T-helper 17 cell (primary cell): ENCODE measurements at places on chromosomes 4 and X. TPM values are rescaled to one million over a fixed set of nuclear protein-coding genes. Genes with fewer than 3 reads are reported as not detected.

The DOK7 gene
- total RNA-seq: not detected

The TCEAL6 gene
- not detected for total RNA-seq

The STOX2 gene
- total RNA-seq: 0.37 TPM

The DGKK gene
- total RNA-seq: not detected

The SHROOM4 gene
- 0.02 TPM for total RNA-seq

The FSTL5 gene
- not detected for total RNA-seq

The OPRPN gene
- total RNA-seq: not detected

The MAGEA10 gene
- not detected for total RNA-seq

The GSX2 gene
- not detected for total RNA-seq

The PNMA6A gene
- 0.52 TPM for total RNA-seq

The GPM6B gene
- total RNA-seq: not detected

The TLR1 gene
- 16.6 TPM for total RNA-seq

The TEC gene
- total RNA-seq: 2.3 TPM

The UBA1 gene
- 109 TPM for total RNA-seq

The USP17L18 gene
- total RNA-seq: not detected

The ADAMTS3 gene
- not detected for total RNA-seq

The SAGE1 gene
- total RNA-seq: not detected

The BDH2 gene
- 8.6 TPM for total RNA-seq

The DDX53 gene
- not detected for total RNA-seq

The SSX4B gene
- not detected for total RNA-seq

The C4orf50 gene
- 2.3 TPM for total RNA-seq

The PF4V1 gene
- 67.9 TPM for total RNA-seq

The FGF5 gene
- 0.08 TPM for total RNA-seq
